ENCODE measurements at places on chromosomes 3 and 15.

DNA sequence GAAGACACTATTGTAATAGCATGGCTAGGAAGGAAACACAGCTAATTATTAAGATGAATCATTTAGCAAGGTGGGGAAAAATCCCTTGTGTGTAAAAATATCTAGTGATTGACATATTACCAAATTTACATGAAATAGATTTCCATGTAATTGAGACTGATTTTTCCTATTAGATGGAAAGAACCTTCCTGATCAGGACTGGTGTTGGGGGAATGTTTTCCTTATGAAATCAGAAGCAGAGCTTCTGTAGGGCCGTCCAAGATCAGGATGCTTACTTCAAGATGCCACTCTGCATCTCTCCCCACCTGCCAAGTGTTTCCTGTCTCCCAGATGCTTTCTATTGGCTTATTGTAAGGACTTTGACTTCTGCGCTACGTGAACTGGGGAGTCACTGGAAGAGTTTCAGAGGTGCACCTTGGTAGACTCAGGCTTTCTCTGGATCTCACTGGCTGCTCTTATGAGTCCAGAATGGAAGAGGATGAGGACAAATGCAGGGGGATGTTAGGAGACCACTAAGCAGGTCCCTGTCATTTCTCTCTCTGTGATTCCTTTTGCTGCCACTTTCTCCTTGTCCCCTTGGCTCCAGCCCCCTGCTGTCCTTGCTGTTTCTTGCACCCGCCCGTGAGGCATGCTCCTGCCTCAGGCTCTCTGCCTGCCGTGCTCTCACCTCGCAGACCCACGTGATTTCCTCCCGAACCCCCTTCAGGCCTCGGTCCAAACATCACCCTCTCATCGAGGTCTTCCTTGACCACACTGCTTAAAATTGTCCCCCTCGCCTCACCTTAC lies 30.1 kb downstream of the BTD start:
- DNase-seq: no peak

DNA sequence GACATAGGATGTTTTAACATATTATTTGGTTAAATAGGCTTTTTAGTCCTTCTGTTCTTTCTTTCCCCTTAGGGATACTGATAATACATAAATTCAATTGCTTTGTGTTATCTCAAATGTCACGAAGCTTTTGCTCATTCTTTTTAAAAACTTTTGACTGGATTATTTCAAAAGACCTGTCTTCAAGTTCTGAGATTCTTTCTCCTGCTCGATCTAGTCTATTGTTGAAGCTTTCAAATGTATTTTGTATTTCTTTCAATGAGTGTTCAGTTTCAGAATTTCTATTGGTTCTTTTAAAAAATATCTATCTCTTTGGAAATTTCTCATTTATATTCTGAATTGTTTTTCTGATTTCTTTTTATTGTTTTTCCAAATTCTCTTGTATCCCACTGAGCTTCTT lies 16.9 kb downstream of the IL20RB start:
- no peak for DNase-seq

GRCh38 chr3:126416943-126417342 lies 22.2 kb downstream of the CFAP100 start:
- no peak for DNase-seq

GRCh38 chr3:129343643-129344360 lies 65.1 kb downstream of the HMCES start:
- peak; percentile 69 for DNase-seq

DNA sequence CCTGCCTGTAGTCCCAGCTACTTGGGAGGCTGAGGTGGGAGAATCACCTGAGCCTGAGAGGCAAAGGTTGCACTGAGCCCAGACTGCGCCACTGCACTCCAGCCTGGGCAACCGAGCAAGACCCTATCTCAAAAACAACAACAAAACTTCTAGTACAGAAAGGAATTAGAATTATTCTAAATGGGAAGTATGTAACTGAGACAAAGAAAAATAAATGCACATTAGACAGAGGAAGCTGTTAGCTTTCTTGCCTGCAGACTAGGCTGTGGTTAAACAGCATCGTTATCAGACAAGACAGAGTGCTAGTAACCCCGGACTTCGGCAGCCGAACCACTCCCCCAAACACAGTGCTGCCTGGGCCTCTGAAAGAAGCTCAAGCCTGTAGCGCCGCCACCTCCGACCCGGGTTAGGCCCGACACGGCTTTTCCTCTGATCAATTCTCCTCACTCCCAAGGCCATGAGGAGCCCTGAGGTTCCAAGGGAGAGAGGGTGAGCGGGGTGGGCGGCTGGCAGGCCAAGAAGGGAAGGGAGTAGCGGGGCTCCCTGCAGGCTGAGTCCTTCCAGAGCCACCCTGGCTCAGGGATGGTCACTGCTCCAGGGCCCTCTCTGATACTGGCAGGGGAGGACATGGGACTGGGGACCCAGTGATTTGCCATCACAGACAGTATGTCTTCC lies 44.8 kb upstream of the MUC4 start:
- no peak for DNase-seq

GRCh38 chr15:67399925-67400324 lies 121.0 kb upstream of the C15orf61 start:
- no peak for DNase-seq

DNA sequence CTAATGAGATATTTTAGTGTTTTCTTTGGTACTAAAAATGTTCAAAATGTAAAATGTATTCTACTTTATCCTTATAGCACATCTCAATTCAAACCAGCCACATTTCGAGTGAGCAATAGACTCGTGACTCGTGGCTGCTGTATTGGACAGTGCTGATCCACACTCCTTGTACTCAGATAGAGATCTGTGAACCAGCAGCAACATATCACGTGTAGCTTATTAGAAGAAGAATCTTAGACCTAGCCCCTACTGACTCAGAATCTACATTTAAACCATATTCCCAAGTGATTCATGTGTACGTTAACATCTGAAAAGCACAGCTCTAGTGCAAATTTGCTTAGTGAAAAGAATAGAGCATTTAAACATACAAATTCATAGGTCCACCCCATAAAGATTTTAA lies 130.9 kb downstream of the IL1RAP start:
- DNase-seq: peak; percentile 85

DNA sequence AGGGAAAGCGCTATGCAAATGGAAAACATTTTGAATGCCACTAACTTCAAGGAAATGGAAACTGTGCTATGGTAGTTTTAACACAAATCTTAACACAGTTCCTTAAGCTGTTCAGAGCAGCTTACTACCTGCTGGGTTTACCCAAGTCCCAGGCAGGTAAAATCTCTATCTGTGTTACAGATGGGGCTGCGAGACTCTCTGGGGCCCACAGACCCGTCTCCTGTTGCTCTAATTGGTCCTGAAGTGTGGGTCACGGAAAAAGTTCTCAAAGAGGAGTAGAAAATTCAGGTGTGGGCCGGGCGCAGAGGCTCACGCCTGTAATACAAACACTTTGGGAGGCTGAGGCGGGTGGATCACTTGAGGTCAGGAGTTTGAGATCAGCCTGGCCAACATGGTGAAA lies 16.9 kb upstream of the ZFYVE19 start:
- no peak for DNase-seq

- DNase-seq: no peak
Measured at GRCh38 chr3:185815391-185816282, 9.2 kb downstream of the IGF2BP2 start.

DNA sequence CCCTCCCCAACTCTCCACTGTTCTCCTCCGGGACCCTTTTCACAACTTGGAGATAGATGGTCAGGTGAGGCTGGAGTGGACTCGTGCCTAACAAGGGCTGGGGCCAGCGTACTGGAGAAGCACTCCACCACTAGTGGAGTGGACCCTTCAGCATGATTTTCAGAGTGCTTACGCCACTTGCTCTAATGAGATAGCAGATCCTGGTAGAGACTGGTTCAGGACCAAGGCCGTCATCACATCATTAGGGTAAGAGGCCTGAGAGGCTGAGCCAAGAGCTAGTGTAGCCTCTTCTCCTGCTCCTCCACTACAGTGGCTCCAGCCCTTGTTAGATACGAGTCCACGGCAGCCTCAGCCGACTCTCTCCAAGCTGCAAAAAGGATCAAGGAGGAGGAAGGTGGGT lies 66.9 kb upstream of the NTRK3 start:
- no peak for DNase-seq

- no peak for DNase-seq
Measured at GRCh38 chr3:25229586-25229985, 198.5 kb upstream of the RARB start.

GRCh38 chr3:132509096-132509495 lies 88.0 kb upstream of the ACKR4 start:
- no peak for DNase-seq

- no peak for DNase-seq
Measured at GRCh38 chr3:119588112-119588511, 8.8 kb downstream of the ADPRH start.

DNA sequence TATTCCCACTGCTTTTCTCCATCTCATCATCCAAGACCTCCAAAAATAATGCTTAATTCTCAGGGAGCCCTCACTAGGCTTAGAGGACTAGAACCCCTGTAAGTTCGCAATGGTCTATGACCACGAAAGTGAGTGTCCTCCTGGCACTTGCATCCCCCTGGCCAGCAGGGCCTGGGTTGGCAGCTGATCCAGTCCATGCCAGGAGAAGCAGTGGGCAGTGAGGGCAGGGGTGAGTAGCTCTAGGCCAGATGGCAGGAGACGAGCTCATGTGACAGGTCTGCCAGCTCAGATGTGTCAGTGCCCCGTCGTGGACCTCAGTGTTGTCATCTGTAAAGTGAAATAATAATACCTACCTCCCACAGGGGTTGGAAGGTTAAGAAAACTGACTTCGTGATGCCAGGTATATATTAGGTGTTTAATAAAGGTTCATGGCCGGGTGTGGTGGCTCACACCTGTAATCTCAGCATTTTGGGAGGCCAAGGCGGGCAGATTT lies 11.1 kb downstream of the GP5 start:
- DNase-seq: no peak
